ENCODE measurements at places on chromosomes 16 and 17.

DNA sequence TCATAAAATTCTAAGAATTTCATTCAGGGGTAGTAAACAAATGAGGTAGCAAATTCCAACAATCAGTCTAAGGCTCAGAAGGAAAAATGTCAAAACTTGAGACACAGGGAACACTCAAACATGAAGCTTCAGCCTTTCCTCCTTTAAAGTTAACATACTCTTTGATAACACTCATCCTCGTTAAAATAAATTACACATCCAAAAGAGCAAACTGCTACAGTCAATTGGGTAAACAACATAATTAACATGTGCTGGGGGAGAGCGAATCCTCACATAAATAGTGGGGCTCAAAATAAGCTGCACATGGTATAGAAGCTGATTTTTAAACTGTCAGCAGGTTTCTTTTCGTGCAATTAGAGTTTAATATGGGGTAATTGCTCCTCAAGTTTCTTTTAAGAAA is 12.9 kb downstream of the GRB2 start:
- DNase-seq = no peak

- no peak for DNase-seq
These were observed 88.8 kb upstream of the GSE1 start for GRCh38 chr16:85524365-85524629.

DNA sequence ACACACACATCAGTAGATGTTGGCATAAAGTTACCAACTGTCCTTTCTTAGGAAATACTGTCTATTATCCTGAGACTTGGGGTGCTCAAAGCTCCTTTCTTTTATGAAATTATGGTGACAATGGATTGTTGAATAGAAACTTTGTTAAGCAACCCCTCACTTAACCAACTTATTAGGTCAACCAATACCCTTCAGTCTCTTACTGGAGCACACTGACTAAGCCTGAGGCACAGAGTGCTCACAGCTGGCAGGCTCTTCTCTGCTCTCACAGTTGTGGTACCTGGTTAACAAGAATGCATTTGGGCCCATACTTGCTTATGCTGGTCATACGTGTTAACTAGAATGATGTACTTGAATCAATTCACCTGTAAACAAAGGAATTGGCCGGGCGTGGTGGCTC is 24.8 kb downstream of the CD300LF start:
- DNase-seq = no peak

- DNase-seq = no peak
These were observed 1032.2 kb downstream of the CDH11 start for GRCh38 chr16:64089697-64090096.

- no peak for DNase-seq
These were observed 9.2 kb downstream of the SP2 start for GRCh38 chr17:47905221-47905733.

DNA sequence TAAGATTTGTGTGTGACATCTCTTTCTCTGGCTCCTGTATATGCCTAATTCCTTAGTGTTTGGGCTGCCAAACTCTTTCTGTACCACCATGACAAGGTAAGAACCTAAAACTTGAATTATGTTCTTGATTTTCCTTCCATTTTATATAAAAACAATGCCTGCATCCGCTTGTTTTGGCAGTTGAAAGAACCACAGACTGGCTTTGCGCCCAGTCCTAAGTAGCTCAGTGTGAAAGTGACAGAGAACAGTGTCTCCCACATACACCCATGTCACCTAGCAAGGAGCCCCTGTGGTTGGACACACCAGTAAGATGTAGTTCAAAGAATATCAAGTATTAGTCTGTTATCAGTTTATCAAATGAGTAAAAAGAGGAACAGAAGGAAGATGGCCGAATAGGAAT is 40.7 kb upstream of the SLC6A2 start:
- DNase-seq = no peak

DNA sequence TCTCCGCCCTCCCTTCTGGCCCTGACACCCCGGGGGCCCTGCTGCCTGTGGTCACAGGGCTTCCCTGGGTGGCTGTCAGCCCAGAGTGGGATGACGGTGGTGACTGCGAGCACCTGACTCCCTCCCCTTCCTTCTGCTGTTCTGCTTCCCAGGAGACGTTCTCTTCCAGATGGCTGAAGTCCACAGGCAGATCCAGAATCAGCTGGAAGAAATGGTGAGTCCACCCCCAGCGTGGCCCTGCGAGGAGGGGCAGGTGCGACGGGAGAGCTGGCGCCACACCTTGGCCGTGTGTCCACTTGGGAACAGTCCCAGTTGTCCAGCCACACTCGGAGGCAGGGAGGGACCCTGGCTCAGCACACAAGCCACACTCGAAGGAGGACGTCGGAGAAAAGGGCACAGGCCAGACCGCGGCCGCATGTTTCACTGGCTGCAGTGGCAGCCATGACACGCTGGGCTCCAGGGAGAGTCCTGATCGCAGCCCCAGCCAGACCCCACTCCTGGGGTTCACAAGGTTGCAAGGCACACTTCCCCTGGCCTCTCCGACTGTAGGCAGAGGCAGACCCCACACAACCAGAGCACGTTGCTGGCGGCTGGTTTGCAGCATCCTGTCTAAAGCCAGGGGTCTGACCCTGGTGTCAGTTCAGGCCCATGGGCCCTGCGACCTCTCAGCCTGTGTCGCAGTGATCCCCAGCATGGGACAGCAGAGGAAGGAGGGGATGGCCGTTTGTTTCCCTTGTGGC is 49.9 kb downstream of the BAIAP2 start:
- DNase-seq = no peak

DNA sequence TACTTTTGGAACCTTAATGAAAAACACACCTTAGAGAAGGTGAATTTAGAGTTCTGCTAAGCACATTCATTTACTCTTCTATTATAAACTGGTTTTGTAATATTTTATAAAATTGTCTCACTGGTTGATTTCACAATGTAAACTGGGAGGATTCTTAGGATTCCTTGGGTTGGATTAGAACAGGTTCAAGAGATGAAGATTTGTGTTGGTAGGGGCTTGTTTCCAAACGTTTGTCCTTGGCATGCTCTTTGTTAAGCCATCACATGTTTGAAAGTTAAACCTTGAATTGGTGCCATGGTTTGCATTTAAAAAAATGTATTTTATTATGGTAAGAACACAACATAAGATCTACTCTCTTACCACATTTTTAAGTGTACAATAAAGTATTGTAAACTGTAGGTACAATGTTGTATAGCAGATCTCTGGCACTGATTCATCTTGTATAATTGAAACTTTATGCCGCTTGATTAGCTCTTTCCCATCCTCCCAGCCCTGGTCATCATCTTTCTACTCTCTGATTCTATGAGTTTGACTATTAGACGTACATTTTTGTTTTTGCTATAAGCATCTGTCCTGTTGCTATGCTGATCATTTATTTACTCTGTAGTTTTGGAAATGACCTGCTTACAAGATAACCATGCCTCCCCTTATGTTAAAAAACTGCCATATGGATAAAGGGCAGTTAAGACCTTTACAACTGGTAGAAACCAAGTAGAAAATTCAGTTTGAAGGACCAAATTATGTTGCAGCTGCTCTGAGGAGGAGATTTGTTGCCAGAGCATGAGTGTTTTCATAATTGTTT is 9.6 kb downstream of the FTO start:
- DNase-seq = no peak

GRCh38 chr17:36127199-36127893 is 23.7 kb downstream of the CCL4 start:
- DNase-seq = no peak

GRCh38 chr16:23570992-23571632 is 13.6 kb downstream of the UBFD1 start:
- no peak for DNase-seq

- no peak for DNase-seq
These were observed 5.2 kb upstream of the CORO6 start for GRCh38 chr17:29627951-29628350.

DNA sequence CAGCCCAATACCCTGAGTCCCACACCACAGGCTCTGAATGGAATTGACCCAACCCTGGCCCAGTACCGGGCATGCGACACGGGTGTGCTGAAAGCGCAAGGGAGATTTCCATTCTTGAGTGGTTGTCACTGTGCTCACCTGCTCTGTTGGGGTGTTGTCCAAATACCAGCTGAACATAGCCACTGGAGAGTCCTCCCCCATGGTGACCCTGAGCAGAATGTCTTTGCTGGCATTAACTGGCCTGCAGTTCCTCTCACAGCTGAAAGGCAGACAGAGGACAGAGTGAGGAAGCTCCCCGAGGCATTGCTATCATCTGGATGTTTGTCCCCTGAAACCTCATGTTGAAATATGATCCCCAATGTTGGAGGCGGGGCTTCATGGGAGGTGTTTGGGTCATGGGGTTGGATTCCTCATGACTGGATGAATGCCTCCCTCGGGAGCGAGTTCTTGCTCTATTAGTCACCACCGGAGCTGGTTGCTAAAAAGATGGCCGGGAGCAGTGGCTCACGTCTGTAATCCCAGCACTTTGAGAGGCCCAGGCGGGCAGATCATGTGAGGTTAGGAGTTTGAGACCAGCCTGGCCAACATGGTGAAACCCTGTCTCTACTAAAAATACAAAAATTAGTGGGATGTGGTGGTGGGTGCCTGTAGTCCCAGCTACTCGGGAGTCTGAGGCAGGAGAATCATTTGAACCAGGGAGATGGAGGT is 57.3 kb upstream of the BCO1 start:
- no peak for DNase-seq

GRCh38 chr17:78954684-78955083 is 25.0 kb downstream of the LGALS3BP start:
- DNase-seq = no peak

DNA sequence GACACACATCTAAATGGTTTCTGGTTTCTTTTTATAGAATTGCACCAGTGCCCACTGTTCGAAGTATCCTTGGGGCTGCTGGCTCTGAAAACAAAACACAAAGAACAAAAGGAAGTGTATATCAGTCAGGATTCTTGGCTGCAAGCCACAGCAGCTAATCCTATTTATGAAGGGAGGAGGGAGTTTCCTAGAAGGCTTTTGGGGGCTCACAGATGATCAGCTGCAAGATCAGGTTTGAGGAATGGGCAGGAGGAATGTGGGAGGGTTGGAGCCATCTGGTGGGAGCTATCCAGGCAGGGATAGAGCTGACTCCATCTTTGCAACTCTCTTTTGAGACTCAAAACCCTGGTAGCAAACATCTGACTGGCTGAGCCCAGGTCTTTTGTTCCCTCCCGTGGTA is 118.3 kb upstream of the EEF2KMT start:
- DNase-seq = no peak

DNA sequence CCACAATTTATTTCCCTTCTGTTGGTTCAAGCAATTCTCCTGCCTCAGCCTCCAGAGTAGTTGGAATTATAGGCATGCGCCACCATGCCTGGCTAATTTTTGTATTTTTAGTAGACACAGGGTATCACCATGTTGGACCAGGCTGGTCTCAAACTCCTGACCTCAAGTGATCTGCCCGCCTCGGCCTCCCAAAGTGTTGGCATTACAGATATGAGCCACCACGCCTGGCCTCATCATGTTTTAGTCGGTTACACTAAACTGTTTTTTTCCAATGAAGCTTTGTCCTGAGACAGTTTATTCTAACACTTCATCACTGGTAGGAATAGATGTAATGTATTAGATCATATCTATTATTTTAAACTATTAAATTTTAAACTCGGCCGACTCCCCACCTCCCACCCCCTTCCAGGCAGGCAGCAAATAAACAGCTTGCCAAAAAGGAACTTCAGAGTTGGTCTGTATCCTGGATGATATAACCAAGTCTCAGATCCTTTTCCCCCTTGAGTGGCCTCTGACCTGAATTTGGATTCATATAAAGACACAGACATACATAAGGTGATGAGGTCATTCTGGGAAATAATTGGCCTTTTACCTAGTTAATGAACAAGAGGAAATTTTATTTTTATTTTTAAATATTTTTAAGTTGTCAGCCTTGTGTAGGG is 18.4 kb upstream of the CORO6 start:
- DNase-seq = no peak

GRCh38 chr16:84917492-84917891 is 93.8 kb downstream of the ZDHHC7 start:
- no peak for DNase-seq

DNA sequence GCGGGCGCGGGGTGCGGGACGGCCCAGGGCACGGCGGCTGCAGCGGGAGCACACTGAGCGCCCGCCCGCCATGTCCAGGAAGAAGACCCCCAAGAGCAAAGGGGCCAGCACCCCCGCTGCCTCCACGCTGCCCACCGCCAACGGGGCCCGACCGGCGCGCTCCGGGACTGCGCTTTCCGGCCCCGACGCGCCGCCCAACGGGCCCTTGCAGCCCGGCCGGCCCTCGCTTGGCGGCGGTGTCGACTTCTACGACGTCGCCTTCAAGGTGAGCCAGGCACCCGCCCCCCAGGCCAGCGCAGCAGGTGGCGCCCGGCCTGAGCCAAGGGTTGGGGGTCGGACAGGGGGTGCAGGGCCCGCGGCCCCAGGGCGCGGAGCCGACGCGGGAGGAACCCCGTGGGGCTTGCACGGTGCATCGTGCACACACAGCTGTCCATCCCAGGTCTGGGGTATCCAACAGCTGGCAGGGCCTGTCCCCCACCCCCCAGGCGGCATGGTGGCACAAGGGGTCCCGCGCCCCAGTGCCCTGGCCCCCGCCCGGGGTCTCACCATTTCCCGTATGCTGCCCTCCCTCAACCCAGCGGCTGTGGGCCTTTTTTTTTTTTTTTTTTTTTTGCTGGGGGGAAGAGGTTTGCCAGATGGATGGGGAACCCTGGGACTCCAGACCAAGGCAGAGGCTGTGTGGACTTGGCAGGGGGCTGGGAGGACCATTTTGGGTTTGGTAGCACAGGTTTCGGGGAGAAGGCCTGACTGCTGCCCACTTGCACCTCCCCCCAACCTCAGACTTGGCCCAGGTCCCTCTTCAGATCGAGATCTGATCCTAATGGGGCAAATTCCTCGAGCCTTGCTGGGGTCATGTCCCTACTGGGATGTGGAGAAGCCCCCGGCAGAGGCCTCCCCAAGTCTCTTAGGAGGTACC is 547 bp downstream of the RAB26 start:
- DNase-seq = no peak

DNA sequence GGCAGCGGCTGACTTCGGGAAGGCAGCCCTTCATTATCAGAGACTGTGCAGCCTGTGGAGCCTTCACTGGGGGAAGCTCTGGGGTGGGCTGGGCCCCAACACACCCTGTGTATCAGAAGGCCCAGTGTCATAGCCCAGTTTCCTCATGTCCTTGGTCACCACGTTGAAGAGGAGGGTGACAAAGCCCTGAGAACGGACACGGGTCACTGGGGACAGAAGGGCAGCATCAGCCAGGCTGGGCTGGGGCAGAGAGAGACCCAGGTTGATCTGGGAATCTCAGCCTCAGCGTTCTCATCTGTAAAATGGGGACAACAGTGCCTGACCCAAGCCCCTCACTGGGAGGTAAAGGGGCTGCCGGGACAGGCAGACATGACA is 19.3 kb downstream of the B9D1 start:
- no peak for DNase-seq

Data from effector memory CD4-positive, alpha-beta T cell (primary cell).